Skin of body (tissue), 3 donors: ENCODE measurements at places on chromosomes 2 and 18. TPM values are rescaled to one million over a fixed set of nuclear protein-coding genes. Genes with fewer than 3 reads are reported as not detected.

- DNase-seq: no peak
Observed at GRCh38 chr2:61535449-61535848, 2.7 kb downstream of the XPO1 start.

Gene MC4R
- total RNA-seq: not detected

DNA sequence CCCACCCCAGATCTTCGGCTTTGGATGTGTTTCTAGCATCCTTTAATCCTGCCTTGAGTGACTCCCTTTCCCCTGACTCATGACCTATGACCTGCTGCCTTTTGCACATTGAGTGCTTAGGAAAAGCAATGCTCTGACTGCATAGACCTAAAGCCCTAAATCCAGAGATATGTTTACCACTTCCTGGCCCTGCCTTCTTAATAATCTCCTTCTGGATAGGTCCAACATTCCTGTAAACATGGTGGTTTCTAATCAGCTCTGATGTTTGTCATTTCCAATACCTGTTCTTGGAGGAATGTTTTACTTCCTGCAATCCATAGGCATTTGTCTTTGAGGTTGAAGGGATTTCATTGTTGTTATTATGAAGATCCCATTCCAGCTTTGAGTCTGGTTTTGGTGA is 2.3 kb downstream of the SLC3A1 start:
- no peak for DNase-seq

Gene MEP1B
- not detected for total RNA-seq

Gene ARPC2
- total RNA-seq: 179 TPM

DNA sequence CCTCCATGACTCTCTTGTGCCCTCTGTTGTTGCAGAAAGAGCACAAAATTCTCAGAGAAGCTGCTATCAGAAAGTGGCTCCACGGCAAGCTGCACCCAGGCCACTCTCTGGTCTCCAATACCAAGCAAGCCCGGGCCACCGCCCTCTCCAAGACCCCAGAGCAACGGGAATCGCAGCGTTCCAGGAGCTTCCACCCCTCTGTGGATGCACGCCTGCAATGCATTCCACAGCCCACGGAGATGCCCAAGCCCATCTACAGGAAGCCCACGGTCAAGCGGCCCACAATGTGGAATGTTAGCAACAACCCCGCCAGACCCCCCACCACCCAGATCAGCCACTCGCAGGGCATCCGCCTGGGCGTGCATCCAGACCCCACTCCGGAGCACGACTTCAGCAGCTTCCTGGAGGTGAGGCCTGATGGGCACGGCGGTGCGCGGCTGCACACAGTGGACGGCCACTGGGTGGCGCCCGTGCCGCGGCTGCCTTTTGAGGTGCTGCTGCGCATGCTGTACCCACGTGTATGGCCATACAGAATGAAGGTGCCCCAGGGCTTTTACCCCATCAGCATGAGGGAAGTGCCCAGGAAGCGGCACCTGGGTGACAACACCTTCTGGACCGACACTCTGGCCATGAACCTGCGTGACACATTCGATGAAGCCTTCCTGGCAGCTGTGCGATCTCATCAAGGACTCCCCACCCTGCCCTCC is 6.3 kb downstream of the ANKRD53 start:
- no peak for DNase-seq

Gene GPAT2
- total RNA-seq: 1.2 TPM

Gene SEMA4C
- 24.3 TPM for total RNA-seq

Gene SLC19A3
- 18.3 TPM for total RNA-seq

- DNase-seq: no peak
Observed at GRCh38 chr2:14557916-14558315, 74.6 kb upstream of the LRATD1 start.

- DNase-seq: no peak
Observed at GRCh38 chr2:23684395-23685176, 242.3 kb downstream of the ATAD2B start.

GRCh38 chr2:76280686-76281085 is 570.0 kb upstream of the GCFC2 start:
- DNase-seq: no peak

Gene SLC5A7
- total RNA-seq: 0.10 TPM

DNA sequence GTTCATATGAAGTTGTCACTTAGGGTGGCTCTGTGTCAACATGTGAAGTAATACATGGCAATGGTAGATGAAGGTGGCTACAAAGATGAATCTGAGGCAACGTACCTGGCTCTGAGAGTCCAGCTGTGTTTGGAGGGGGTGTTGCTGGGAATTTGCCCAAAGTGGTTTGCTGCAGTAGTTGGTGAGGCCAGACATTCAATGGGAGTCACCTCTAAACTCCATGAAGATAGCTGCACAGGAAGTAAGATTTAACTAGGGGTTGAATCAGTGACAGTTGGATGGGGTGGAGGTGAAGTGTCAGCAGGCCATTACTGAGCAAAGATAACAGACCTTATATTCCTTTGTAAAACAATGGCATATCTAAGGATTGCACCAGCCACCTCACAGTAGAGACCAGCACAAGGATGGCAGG is 71.8 kb downstream of the NUP35 start:
- DNase-seq: no peak

Gene ABCG5
- not detected for total RNA-seq

GRCh38 chr2:26898480-26899078 is 50.6 kb downstream of the DPYSL5 start:
- DNase-seq: no peak

Gene TCF23
- 0.20 TPM for total RNA-seq

Gene REG3A
- total RNA-seq: not detected

GRCh38 chr18:48667276-48668254 is 128.7 kb downstream of the CTIF start:
- no peak for DNase-seq
